ENCODE measurements at places on chromosomes 13 and 19.
A peak's percentile ranks its signal among the peaks of the same experiment; 100 is the strongest.

- DNase-seq: no peak
These were observed 4.0 kb downstream of the P2RY11 start for GRCh38 chr19:10115392-10116084.

DNA sequence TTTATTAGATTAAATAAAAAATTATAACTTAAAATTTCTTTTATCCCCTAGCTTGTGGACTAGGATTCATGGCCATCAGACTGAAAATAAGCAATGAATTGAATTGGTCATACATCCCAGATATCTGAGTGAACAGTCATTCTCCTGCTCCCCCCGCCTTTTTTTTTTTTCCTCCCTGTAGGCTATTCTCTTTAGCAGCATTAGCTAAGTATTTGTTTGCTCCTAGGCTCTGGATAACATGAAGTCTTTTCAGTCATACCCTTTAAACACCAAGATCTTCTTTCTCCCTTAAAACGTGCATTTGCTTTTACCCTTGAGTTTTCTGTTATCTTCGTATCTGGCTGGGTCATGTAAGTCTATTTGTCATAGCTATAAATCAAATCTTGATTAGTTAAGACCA lies 866.7 kb upstream of the SPRY2 start:
- DNase-seq: peak; percentile 17

DNA sequence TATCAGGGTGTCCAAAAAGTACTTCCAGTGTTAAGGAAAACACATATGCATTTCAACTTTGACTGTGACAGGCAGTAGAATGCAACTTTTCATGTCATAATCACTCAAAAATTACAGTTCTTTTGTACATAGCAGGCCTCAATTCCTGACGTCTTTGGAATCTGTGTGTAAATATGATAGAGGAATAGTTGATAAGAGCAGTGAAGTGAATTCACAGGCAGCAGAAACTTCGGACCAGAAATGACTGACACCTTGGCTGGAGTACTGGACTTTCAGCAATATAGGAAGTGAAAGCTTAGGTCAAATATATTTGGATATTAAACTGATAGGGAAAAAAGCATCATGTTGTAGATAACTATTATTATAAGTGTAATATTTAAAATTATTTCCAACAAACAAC lies 1741.2 kb upstream of the PCDH20 start:
- no peak for DNase-seq

- no peak for DNase-seq
These were observed 609.5 kb downstream of the UQCRFS1 start for GRCh38 chr19:28603453-28603852.

GRCh38 chr13:47639738-47640447 lies 361.2 kb downstream of the SUCLA2 start:
- DNase-seq: no peak

DNA sequence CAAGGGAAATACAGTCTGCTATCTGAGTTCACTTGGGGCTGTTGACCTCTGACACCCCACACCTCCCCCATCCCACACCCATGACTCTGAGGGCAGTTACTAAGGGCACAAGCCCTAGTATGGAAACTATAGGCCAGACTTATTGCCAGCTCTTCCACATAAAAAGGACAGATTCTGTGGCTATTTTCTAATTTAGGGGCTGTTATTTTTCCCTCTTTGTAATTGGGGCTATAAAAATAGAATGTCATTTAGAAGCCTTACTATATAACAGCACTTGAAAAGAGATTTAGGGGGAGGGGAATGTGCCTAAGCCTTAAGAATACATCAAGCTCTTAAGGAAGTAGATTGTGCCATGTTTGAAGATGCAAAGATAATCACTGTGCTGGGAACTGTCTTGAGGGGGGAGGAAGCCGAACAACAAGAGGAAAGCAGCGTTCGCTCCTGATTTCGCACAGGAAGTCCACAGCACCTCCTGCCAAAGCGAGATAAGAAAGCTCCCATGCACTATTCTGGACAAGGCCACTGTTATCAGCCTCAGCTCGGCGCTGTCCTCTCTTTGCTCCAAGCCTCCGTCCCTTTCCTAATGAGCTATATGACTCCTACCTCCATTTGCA lies 86.6 kb downstream of the FLT1 start:
- DNase-seq: no peak

DNA sequence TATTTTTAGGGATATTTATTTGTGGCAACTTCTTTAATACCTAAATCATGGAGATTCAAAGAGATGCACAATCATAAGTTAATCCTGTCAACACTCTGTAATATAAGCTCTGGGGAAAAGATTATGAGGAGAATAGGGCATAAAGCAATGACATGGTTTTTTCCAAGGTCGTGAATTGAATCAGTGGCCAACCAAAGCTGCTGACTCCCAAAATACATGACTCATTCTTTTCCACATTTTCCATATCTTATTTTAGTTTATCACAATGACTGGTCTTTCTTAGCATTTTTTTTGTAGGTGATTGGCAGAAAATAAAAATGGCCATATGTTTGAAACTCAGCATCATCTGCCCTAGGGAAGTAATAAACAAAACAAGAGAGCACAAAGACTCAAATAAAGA lies 28.5 kb upstream of the RBM26 start:
- DNase-seq: no peak

DNA sequence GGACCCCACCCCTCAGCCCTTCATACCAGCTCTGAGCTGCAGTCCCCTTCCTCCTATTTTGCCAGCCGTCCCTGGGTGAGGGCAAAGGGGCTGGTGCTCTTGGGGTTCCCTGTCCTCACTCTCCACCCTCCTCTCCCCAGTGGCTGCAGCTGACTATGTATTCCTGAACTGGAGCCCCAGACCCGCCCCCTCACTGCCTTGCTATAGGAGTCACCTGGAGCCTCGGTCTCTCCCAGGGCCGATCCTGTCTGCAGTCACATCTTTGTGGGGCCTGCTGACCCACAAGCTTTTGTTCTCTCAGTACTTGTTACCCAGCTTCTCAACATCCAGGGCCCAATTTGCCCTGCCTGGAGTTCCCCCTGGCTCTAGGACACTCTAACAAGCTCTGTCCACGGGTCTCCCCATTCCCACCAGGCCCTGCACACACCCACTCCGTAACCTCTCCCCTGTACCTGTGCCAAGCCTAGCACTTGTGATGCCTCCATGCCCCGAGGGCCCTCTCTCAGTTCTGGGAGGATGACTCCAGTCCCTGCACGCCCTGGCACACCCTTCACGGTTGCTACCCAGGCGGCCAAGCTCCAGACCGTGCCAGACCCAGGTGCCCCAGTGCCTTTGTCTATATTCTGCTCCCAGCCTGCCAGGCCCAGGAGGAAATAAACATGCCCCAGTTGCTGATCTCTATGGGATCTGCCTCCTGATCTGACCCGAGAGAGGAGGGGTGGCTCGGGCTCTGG lies 2.4 kb downstream of the COX7A1 start:
- DNase-seq: no peak

GRCh38 chr19:40576151-40576584 lies 505 bp upstream of the SHKBP1 start:
- no peak for DNase-seq

DNA sequence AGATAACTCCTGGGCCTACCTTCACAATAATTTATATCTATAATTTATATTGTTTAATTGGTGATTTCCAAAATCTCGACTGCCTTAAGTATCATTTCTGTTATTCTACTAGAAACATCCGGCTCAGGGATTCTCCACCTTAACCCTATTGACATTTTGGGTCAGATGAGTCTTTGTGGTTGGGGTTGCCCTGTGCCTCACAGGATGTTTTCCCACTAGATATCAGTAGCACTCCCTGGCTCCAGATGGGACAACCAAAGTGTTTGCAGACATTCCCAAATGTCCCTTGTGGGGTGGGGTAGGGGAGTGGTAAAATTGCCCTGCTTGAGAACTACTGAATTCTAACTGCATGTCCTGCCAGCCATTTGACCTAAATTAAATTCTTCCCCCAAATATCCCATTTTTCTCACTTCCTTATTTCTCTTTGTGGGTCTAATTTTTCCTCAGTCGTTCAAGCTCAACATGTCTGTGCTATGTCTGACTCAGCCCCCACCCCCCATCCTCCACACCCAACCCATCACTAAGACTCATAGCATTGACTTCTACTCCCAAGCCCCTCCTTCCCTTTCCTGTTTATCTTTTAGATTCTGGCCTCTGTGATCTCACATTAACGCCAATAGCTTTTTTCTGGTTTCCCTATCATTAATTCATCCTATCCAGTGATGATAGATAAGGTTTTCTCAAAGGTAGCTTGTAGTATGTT lies 545.1 kb downstream of the EFNB2 start:
- no peak for DNase-seq

- DNase-seq: no peak
These were observed 180.3 kb upstream of the ZNF507 start for GRCh38 chr19:32165141-32165540.

DNA sequence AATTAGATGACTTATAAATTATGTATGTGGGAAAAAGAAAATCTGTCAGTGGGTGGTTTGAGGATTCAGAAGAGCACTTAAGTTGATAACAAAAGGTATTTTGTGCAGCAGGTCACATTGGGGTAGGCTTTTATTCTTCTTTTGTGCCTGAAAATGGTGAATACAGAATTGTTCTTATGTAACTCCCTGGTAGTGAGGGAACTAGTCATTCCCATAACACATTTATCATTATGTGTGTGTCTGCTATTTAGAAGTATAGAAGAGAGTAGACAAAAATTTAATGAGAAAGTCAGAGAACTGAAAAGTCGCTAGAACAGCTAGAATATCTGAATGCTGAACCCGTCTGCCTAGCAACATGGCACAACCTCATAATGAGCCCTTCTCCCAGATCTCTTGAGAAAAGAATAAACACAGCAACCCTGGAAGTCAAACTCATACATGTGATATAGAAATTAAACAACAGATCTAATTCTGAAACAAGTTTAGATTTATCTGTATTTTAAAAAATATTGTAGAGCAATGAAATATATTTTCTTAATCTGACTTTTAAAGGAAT lies 111.8 kb upstream of the EDNRB start:
- no peak for DNase-seq

GRCh38 chr13:23919006-23919405 lies 21.7 kb upstream of the C1QTNF9B start:
- DNase-seq: no peak

- DNase-seq: no peak
These were observed 4.9 kb downstream of the ZNF333 start for GRCh38 chr19:14694641-14695266.

DNA sequence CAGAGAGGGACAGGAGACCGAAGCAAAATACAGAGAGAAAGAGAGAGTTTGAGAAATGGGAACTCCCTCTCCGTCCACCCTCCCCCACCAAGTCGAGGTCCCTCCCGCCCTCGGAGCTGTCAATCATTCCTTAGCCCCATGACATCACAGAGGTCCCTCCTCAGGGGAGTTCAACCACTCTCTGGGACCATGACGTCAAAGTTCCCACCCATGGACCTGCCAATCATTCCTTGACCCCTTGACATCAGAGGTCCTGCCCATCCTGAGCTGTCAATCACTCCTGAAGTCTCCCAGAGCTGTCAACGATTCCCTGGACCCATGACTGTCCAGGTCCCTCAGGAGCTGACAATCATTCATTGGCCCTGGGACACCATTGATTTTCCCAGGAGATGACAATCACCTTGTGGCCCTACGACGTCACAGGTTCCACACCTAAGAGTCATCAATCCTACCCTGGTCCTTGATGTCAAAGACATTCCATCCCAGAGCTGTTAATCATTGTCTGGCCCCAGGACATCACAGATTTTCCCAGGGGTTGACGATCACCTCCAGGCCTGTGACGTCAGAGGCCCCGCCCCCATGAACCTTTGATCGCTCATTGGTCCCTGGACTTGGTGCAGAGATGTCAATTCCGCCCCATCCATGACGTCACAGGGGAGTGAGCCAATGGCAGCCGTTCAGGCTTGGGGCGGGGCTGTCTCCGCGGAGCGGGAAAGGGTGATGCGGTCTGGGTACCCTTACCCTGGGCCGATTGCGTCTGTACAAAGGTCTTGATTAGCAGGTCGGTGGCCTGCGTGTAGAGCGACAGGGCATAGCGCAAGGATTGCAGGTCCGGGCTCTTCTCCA lies 61.7 kb downstream of the COLGALT1 start:
- peak; percentile 14 for DNase-seq

GRCh38 chr13:89577301-89577700 lies 1770.2 kb upstream of the MIR17HG start:
- no peak for DNase-seq

DNA sequence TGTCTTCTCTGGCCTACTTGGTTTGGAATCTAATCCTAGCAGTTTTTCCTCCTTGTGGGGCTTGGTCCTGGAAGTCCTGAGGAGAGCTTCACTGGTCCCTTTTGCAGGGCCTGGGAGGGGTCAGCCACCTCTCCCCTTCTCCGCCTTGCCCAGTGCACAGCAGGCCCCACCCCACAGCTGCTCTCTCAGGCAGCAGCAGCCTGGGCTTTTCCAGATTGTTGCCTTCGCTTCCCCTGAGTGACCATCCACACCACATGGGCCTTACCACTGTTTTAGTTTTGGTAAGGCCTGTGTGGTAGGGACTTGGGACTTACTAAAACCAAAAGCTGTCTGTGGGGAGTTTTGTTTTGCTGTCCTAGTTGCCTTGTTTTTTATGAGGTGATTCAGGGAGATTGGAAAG lies 11.5 kb downstream of the MPHOSPH8 start:
- DNase-seq: no peak

GRCh38 chr13:95153647-95154412 lies 147.4 kb downstream of the ABCC4 start:
- no peak for DNase-seq
